ENCODE measurements at places on chromosomes 7 and 10.
A peak's percentile ranks its signal among the peaks of the same experiment; 100 is the strongest.

DNA sequence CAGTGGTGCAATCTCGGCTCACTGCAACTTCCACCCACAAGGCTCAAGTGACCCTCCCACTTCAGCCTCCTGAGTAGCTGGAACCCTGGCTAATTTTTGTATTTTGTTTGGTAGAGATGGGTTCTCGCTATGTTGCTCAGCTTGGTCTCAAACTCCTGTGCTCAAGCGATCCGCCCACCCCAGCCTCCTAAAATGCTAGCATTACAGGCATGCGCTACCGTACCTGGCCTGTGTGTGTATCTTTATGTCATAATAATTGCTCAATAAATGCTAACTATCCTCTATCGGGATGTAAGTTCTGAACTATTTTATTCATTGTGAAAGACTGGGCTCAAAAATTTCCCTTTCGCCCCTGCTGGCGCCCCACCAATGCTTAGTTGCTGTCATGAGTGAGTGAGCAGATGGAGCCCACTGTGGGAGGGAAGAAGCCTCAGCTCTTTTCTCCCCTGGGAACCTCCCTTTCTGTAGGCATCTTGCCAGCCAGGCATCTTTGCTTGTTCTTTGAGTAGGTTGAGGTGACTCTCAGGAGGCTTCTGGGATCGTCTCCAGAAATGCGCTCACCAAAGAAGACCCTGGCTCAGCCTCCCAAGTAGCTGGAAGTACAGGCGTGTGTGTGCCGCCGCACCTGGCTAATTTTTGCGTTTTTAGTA is 38.3 kb downstream of the CAMK1D start:
- no peak for DNase-seq

DNA sequence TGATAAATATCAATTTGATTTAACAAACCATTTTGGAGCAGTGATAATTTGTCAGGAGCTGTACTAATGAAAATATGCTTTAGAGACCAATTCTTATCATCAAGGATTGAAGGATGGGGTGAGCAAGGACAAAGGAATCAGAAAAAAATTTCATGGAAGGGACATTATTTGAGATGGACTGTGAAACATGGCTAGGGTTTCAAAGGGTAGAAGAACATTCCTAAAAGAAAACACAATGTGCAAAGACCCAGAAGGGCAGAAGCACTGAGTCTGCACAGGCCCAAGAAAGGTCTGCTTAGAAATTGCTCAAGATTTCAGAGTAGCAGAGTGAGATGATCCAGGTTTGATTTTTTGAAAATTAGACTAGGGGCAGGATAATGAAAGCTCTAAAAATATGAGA is 174.5 kb downstream of the LRRN3 start:
- no peak for DNase-seq

- no peak for DNase-seq
These were observed 6.0 kb downstream of the ATP6V1F start for GRCh38 chr7:128868624-128869137.

DNA sequence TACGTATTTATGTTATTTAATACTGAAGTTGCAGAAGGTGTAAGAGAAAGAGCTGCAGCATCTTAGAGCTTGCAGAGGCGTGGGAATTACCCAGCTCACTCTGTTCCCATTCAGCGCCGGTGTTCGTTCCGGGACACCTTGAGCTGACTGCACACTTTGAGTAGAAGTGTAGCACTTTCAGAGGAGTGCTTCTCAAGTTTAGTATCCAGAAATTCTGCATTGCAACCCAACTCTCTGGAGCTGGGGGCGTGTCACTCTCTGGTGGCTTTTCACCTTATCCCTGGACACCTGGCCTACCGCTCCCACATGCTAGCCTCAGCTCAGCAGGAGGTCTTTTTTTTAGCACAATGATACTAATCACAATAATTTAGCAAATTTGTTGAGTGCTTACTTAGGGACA is 66.4 kb upstream of the SHH start:
- DNase-seq, result no peak

- DNase-seq, result no peak
These were observed 466.0 kb downstream of the KIF20B start for GRCh38 chr10:90167174-90168064.

DNA sequence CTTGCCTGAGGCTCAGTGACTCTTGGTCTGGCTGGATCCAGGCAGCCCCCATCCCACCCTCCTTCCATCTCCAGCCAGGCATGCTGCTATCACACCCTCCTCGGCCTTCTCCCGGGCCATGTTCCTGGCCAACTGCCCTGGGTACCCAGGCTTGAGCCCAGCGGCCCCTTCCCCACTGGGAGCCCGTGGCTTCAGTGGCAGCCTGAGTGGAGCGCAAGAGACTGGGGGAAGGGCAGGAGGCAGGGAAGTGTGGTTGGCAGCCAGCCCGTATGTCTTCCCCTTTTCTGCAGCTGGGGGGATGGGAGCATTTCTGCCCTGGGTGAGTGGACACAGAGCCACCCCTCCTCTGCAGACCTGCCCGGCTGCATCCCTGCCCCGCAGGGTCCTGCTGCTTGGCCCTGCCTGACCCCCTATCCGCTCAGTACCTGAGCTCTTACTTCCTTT is 148.5 kb downstream of the ARHGAP22 start:
- peak; percentile 15 for DNase-seq

DNA sequence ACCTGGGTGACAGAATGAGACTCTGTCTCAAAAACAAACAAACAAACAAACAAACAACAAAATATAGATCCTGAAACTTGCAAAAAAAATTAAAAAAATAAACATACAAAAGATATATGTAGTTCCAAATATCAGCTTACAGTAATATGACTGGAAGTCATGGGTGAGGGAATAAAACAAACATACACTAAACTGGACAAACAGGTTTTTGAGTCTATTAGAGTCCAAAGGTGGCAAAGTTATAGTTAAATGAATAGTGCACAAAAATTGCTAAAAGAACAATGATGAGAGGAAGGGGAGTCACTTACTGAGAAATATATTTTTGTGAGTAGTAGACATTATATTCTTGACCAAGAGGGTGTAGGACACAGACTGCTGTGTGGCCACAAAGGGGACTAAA is 16.7 kb upstream of the RSBN1L start:
- no peak for DNase-seq

DNA sequence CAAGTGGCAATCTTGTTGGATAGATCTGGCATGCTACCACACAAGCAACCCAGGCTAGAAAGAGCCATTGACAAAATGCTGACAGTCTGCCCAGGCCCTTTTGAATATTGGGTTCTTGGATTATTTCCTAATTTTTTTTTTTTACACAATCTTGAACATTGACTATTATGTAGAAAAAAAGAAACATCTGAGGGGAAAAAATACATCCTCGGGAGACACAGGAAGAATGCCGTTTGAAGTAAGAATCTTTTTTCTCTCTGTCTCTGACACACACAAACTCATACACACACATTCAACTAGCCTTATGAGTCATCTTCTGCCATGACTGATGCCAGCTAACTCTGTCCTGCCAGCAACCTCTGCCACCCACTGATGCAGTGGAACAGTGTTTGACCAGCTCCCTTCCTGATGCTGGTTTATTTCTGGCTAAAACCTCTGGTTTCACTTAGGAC is 47.2 kb downstream of the SORBS1 start:
- no peak for DNase-seq

Data from activated T-cell treated with anti-CD3 and anti-CD28 coated beads, Interleukin-2, amount 50 U/mL, for 24 hours (primary cell).